ENCODE measurements at places on chromosomes 2 and 18.
A peak's percentile ranks its signal among the peaks of the same experiment; 100 is the strongest.

- H3K36me3 ChIP-seq = no peaks in the 10 kb centered on the region
- no peak overlapping the region for H3K27ac ChIP-seq
- H3K4me3 ChIP-seq = no peak overlapping the region
- H3K27me3 ChIP-seq = no peaks in the 10 kb centered on the region
- DNase-seq = no peak
These were observed 9.3 kb upstream of the KCNE4 start for GRCh38 chr2:223042704-223043118.

GRCh38 chr2:151289972-151290866 is 751 bp upstream of the NMI start:
- peak overlapping the region; percentile 98 for H3K27ac ChIP-seq
- H3K27me3 ChIP-seq = no peaks in the 10 kb centered on the region
- no peaks in the 10 kb centered on the region for H3K36me3 ChIP-seq
- peak; percentile 25 for DNase-seq
- peaks cover 37% of the 10 kb centered on the region for H3K4me1 ChIP-seq

- H3K36me3 ChIP-seq = no peaks in the 10 kb centered on the region
- no peaks in the 10 kb centered on the region for H3K27me3 ChIP-seq
- no peak overlapping the region for H3K27ac ChIP-seq
These were observed 23.6 kb downstream of the UGP2 start for GRCh38 chr2:63865159-63865799.

DNA sequence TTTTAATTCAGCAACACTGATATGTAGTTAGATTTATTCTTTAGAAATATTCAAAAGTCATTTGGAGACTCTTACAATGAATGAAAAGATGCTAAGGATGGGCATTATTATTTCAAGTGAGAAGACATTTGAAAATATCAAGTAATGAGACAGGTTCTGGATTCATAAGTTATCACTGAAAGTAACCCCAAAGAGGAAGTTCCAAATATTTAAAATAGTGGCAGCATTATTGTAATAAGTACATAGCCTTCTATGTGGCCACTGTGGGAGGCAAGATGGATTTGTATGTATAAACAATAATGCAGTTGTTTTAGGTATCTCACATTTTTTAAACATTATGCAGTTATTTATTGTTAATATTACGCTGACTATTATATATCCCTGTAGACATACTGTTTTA is 29.7 kb downstream of the ZC3H6 start:
- no peaks in the 10 kb centered on the region for H3K4me1 ChIP-seq
- DNase-seq = no peak
- H3K27ac ChIP-seq = no peak overlapping the region
- peaks cover 62% of the 10 kb centered on the region for H3K36me3 ChIP-seq
- no peaks in the 10 kb centered on the region for H3K27me3 ChIP-seq
- H3K4me3 ChIP-seq = no peak overlapping the region

GRCh38 chr2:54897420-54898310 is 152.6 kb downstream of the RTN4 start:
- H3K27me3 ChIP-seq = no peaks in the 10 kb centered on the region
- no peaks in the 10 kb centered on the region for H3K4me1 ChIP-seq
- no peaks in the 10 kb centered on the region for H3K36me3 ChIP-seq
- no peak for DNase-seq

DNA sequence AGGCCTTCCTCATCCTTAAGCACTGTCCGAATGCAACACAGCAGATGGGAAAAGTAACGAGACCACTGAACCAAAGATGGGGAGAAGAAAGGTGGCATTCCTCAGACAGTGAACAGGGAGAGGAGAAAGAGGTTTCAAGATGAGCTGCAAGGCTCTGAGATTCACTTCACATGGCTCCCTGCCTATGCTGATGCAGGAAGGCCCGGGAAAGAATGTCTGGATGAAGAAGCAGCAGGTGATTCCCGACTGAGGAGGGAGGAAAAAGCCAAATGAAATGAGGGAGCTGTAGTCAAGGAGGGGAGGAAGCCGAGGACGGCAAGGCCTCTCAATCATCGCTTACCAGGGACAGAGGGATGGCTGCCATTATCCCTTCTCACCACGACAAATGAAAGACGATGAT is 98.5 kb upstream of the BOD1L2 start:
- DNase-seq = no peak
- no peaks in the 10 kb centered on the region for H3K27me3 ChIP-seq
- H3K4me3 ChIP-seq = no peak overlapping the region
- no peaks in the 10 kb centered on the region for H3K4me1 ChIP-seq

DNA sequence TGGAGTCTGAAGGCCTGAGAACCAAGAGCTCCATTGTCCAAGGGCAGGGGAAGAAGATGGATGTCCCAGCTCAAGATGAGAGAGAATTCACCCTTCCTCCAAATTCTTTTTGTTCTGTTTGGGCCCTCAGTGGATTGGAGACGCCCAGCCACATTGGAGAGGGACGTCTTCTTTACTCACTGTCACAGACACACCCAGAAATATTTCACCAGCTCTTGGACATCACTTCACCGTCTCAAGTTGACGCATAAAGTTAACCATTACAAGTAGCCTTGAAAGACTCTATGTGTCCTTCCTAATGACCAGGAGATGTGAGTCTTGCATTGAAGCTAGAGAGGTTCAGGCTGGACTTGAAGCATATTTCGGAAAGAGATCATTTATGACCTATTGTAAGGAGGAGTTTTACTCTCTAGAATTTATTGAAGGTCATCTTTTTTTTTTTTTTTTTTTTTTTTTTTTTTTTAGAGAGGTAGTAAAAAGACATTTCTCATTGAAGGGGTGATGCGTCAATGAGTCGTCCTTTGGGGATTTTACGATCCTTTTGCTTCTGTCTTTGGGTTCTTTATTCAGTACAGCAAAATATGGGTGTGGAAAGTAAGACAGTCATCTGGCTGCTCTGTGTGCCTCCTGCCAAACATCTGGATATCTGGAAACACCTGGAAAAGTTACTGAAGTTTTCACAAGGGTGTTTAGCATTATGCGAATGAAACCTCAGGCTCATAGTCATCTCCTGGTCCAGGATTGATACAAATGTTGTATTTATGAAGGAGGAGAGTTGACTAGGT is 118.1 kb downstream of the PRPF40A start:
- no peak overlapping the region for H3K4me3 ChIP-seq
- no peak overlapping the region for H3K27ac ChIP-seq
- H3K27me3 ChIP-seq = no peaks in the 10 kb centered on the region
- no peak for DNase-seq

- H3K4me1 ChIP-seq = no peaks in the 10 kb centered on the region
- H3K27ac ChIP-seq = no peak overlapping the region
- H3K27me3 ChIP-seq = no peaks in the 10 kb centered on the region
- H3K36me3 ChIP-seq = no peaks in the 10 kb centered on the region
These were observed 499.9 kb downstream of the SLC4A3 start for GRCh38 chr2:220127311-220127710.

Measured in tibial nerve (tissue), 4 donors.